MCF 10A (cell line): ENCODE measurements at places on chromosomes 6 and 20. TPM values are rescaled to one million over a fixed set of nuclear protein-coding genes. Genes with fewer than 3 reads are reported as not detected.
A peak's percentile ranks its signal among the peaks of the same experiment; 100 is the strongest.

Gene ROS1
- 63.0 and 69.6 TPM in 2 replicates for total RNA-seq

Gene FAM83C
- not detected in 2 replicates for total RNA-seq

Gene C20orf204
- total RNA-seq, result 1.1 and 2.0 TPM in 2 replicates

Gene SYS1
- total RNA-seq, result 19.1 and 28.2 TPM in 2 replicates

Gene CRISP2
- not detected in 2 replicates for total RNA-seq

Gene ANKRD66
- total RNA-seq, result not detected in 2 replicates

- peak; percentile 63 for DNase-seq
Measured at GRCh38 chr20:2005831-2006426, 12.1 kb upstream of the PDYN start.

GRCh38 chr6:37244430-37245310 is 12.9 kb upstream of the TBC1D22B start:
- DNase-seq, result peak; percentile 100

DNA sequence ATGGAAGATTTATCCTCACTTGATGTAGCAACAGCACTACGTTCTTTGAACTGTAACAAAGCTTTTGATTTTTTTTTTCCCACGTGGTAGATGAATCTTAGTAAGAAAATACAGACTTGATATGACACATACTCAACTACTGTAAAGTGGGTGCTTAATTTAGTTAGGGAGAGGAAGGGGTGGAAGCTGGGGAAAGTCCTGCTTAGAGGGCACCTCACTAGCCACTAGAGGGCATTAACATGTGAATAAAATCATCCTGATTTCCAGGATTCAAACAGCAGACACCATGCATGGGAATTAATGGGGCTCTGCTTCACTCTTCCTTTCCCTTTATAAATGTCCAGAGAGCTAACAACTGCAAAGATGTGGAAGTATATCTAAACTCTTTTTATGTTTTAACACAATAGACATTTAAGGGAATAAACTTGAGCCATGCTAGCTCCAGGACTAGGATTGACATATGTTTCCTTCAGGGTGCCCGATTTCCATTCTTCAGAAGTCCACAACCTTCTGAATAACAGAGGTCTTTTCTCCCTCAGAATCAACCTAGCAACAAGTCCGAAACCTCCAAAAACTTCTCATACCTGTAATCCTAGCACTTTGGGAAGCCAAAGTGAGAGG is 250.1 kb downstream of the ATXN1 start:
- DNase-seq, result peak; percentile 57

DNA sequence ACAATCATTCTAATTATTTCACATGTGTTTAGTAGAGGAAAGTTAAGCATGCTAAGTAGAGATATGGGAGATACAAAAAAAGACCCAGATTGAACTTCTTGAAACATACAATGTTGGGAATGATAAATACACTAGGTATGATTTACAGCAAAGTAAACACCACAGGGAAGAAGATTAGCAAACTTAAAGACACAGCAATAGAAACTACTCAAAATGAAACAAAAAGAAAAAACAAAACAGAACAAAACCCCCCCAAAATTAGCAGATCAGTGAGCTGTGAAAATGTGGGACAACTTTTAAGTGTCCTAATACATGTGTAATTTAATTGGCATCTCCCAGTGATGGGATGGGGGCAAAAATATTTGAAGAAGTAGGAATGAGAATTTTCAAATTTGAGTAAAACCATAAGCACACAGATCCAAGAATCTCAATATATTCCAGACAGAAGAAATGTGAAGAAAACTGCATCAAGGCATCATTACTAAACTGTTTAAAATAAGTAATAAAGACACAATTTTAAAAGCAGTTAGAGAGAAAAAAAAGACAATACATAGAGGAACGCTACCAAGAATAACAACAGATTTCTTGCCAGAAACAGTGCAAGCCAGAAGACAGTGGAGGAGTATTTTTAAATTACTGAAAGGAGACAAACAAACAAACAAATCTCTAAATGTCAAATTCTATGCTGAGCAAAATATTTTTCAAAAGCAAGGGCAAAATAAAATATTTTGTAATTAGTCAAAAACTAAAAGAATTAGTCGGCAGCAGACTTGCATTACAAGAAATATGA is 473.7 kb downstream of the QKI start:
- no peak for DNase-seq

GRCh38 chr6:87700397-87701343 is 1.4 kb downstream of the AKIRIN2 start:
- DNase-seq, result peak; percentile 81

- DNase-seq, result no peak
Measured at GRCh38 chr6:113674075-113674474, 183.1 kb upstream of the MARCKS start.

DNA sequence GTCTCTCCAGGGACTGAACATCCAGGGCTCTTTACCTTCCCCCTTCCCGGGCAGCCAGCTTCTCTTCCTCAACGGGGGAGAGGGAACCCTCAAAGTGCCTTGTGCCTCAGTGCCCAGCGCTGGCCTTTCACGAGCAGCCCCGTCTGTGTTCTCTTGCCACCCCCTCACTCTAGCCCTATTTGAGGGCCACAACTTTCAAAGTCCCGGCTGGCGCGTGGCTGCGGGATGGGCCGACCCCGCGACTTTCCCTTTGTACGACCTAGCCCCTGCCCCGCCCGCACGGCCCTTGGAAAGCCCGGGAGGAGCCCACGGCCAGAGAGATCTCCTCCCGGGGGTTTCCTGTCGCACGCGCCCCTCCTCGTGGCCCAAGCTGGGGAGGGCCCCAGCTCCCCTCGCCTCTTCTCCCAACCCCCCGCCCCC is 559 bp downstream of the SCRT2 start:
- no peak for DNase-seq

DNA sequence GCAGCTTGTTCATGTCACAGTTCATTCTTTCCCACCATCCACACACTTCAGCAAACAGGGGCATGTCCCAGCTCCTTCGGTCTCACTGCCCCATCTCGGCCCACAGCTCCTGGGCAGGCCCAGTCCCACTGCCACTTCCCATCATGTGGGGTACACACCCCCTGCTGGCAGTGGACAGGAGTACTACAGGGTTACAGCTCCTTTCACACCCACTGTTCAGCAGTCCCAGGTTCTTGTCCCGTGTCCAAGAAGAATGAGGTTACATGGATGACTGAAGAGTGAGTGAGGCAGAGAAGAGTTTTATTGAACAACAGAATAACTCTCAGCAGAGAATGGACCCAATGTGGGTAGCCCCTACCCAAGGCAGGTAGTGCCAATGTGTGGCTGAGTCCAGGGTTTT is 77.8 kb upstream of the SMLR1 start:
- peak; percentile 6 for DNase-seq

GRCh38 chr20:276620-277495 is 13.7 kb downstream of the C20orf96 start:
- no peak for DNase-seq

- DNase-seq, result no peak
Measured at GRCh38 chr6:141443668-141444289, 688.9 kb upstream of the GJE1 start.

DNA sequence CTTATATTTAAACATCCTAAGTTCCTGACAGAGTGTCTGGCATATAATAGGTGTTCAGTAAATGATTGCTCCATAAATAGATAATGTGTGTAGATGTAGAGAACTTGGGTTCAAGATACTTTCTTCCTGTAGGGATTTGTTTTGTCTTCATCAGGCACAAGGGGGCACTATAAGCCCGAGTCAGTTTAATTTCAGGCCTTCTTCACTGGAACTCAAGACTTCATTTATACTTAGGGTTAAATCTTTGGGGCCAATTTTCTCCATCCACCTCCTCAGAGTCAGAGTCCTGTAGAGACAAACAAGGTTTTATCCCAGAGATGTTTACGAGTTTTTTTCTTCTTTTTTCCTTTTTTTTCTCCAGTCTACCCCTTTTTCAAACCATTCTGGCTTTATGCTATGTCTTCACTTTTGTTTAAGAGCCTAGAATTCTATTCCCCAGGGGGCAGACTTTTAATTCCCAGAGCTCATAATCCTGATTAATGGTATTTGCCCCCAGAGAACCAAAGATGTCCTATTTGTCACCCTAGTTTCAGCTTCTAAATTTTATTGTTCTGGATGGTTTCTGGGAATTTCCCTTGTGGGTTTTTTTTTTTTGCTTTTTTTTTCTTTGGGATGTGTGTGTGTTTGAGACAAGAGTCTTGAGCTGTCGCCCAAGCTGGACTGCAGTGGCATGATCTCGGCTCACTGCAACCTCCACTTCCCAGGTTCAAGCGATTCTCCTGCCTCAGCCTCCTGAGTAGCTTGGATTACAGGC is 88.4 kb downstream of the HFE start:
- DNase-seq, result peak; percentile 82

DNA sequence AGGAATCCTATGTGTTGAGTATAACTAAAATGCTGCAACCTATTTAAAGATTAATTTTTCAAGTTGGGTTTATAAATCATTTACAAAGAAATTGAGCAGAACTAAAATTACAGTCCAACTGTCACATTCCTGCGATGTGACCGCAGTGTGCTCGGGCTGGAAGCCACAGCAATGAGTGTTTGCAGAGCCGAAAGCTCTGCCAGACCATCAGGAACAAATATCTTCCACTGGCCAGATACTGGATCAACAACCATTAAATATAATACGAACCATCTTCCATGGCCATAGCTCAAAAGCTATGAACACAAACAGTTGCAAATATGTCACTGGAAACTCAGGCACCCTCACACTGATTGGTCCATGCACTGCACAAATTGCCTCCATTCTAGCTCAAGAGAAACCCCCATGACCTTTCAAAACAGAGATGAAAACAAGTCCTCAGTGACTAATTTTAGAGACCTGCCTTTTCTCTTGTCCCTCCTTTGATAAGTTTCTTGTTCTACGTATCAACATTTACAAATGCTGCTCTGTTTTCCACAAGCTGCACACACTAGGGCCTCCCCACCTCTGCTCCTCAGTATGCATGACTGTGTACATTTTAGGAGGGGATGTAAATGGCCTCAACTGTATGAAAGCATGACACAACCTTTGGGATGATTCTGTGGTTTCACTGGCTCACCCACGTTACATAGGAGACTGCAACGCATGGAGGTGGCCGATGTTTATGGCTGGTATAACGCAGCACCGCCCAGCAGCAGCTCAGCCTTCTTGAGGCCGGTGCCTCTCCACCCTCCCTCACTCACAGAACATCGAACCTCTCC is 171.7 kb downstream of the WDR27 start:
- no peak for DNase-seq

- no peak for DNase-seq
Measured at GRCh38 chr6:111927321-111927720, 54.1 kb upstream of the FYN start.

DNA sequence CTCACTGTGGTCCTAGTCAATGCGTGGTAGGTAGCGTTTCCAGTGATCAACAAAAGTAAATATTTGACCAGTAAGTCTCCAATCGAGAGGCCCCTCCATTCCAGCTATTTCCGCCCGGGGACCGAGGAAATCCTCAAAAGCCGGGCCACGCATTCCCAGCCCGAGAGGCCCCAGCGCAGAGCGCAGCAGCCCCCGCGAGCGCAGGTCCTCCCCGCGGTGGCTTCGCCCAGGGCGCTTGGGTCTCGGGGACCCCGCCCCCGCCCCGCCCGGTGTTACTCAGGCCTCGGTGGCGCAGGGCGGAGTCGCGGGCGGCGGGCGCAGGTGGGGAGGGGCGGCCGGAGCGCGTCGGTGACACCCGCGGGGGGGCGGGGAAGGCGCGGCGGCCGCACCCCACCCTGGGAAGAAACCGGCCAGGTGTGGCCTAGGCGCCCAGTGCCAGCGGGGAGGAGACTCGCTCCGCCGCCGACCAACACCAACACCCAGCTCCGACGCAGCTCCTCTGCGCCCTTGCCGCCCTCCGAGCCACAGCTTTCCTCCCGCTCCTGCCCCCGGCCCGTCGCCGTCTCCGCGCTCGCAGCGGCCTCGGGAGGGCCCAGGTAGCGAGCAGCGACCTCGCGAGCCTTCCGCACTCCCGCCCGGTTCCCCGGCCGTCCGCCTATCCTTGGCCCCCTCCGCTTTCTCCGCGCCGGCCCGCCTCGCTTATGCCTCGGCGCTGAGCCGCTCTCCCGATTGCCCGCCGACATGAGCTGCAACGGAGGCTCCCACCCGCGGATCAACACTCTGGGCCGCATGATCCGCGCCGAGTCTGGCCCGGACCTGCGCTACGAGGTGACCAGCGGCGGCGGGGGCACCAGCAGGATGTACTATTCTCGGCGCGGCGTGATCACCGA is at the start of gene DSP:
DSP (plus strand) TSS at position 497 of the 890 bp plus-strand sequence; CDS start at position 742, 245 bp downstream.
- peak; percentile 86 for DNase-seq

DNA sequence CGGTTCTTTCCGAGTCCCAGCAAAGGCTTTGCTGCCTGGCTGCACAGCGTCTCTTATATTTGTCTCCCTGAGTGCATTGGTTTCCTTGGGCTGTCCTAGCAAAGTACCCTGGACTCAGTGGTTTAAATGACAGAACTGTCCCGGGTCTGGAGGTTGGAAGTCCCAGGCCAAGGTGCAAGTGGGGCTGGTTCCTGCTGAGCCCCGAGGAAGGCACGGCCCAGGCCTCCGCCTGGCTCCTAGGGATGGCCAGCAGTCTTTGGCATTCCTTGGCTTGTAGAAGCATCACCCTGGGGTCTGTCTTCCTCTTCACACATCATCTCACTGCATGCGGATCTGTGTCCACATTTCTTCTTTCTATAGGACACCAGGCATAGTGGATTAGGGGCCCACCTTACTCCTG is 64.8 kb upstream of the QKI start:
- no peak for DNase-seq

DNA sequence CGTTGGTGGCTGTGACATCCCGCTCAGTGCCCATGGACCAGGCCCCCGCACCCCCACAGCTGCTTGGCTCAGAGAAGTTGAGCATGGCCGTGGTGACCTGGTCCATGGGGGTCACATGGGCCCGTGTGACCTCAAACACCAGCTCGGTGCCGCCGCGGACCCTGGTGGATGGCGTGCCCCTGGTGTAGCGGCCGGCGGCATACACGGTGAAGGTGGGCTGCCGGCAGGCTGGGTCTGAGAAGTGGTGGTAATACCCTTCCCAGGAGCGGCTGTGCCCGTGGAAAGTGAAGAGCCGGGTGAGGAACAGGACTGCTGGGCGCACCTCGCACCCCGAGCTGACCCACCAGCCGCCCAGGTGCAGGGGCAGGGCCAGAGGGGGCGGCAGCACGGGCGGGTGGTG is 54.1 kb downstream of the APCDD1L start:
- DNase-seq, result no peak

DNA sequence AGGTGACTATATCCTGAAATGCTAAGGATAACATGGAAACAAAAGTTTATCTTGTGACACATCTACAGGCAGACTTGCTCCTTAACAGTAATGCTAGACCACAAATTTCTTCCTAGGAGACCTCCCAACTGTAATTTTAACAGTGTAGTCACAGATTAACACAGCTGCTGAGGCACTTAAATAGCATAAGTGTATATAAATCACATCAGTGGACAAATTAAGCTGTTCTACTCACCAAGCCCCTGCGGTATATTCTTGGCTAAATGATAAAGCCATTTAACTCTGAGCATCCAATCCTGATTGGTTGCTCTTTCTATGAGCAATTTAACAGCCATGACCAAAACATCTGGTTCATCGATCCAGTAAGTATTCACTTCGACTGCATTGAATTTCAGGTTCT is 73.3 kb upstream of the LYRM2 start:
- no peak for DNase-seq
